ENCODE measurements at places on chromosomes 16 and 17. TPM values are rescaled to one million over a fixed set of nuclear protein-coding genes. Genes with fewer than 3 reads are reported as not detected.
A peak's percentile ranks its signal among the peaks of the same experiment; 100 is the strongest.

DNA sequence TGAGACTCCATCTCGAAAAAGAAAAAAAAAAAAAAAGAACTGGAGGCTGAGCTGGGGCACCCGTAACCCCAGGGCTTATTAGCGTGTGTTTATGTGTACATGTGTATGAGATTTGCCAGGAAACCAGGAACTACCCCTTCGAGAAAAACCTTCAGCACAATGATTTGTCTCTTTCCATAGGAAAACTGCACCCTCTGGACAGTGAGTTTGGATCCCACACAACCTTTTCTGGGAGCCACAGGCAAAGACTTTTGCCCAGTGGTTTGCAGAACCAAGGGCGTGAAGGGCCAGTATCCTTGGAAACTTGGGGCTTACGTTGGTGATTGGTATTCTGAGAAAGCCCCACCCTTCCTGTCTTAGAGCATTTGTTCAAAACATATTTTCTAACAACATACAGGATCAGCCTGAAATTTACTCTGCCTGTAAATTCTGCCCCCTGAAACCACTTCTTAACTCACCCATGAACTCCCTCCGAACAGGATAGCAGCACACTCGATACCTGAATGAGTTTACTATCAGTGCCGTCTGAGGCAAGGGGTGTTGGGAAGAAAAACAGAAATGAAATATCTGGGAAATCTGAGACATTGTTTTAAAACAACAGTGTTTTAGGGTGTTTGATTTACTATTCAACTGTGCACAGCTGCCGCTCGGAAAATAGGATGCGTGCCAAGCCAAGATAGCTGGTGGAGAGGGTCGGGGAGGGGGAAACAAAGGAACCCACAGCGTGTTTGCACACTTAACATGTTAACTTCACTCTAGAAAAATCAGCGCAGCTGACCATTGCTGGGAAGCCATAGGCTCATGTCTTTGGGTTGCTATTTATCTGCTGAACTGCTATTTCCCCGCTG is 40.2 kb upstream of the MAF start:
- H3K36me3 ChIP-seq: peaks cover 13% of the 10 kb centered on the region
- peak overlapping the region; percentile 82 for H3K27ac ChIP-seq
- peaks cover 49% of the 10 kb centered on the region for H3K4me1 ChIP-seq
- no peak for DNase-seq
- H3K4me3 ChIP-seq: peak overlapping the region; percentile 30
- H3K27me3 ChIP-seq: peaks cover 15% of the 10 kb centered on the region

DNA sequence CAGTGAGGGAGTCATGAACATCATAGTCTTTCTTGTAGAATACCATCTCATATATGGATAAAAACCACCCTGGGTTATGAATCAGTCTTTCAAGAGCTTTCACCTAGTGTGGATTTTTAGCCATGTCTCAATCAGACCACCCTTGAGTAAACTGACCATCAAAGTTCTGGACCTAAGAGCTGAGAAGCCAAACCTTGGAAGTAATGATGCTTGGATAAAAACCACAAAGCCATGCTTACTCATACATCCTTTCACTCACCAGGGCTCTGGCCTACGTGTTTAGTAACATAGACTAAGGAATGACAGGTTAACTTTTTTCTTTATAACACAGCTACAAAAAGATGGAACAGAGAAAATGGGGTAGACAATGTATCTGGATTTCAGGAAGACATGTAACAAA is 167.2 kb downstream of the STX8 start:
- no peaks in the 10 kb centered on the region for H3K27me3 ChIP-seq
- no peak overlapping the region for H3K27ac ChIP-seq
- H3K4me3 ChIP-seq: no peak overlapping the region
- DNase-seq: no peak
- no peaks in the 10 kb centered on the region for H3K4me1 ChIP-seq
- H3K36me3 ChIP-seq: no peaks in the 10 kb centered on the region

- no peak for DNase-seq
- no peaks in the 10 kb centered on the region for H3K36me3 ChIP-seq
- H3K4me3 ChIP-seq: no peak overlapping the region
- no peaks in the 10 kb centered on the region for H3K27me3 ChIP-seq
- no peaks in the 10 kb centered on the region for H3K4me1 ChIP-seq
Observed at GRCh38 chr17:12256380-12256995, 235.8 kb downstream of the MAP2K4 start.

- no peak for DNase-seq
- H3K27ac ChIP-seq: no peak overlapping the region
- H3K27me3 ChIP-seq: peaks cover 2% of the 10 kb centered on the region
- H3K36me3 ChIP-seq: no peaks in the 10 kb centered on the region
Observed at GRCh38 chr17:9798724-9799123, 7.3 kb upstream of the DHRS7C start.

NAA60 gene
- total RNA-seq: 50.6 TPM

PRAC1 gene
- total RNA-seq: not detected

Data from activated CD8-positive, alpha-beta memory T cell treated with anti-CD3 and anti-CD28 coated beads, Interleukin-2, amount 10 ng/mL, durations not matched to agents 7 days and 5 days (primary cell).